ENCODE measurements at places on chromosomes 12 and 14.

DNA sequence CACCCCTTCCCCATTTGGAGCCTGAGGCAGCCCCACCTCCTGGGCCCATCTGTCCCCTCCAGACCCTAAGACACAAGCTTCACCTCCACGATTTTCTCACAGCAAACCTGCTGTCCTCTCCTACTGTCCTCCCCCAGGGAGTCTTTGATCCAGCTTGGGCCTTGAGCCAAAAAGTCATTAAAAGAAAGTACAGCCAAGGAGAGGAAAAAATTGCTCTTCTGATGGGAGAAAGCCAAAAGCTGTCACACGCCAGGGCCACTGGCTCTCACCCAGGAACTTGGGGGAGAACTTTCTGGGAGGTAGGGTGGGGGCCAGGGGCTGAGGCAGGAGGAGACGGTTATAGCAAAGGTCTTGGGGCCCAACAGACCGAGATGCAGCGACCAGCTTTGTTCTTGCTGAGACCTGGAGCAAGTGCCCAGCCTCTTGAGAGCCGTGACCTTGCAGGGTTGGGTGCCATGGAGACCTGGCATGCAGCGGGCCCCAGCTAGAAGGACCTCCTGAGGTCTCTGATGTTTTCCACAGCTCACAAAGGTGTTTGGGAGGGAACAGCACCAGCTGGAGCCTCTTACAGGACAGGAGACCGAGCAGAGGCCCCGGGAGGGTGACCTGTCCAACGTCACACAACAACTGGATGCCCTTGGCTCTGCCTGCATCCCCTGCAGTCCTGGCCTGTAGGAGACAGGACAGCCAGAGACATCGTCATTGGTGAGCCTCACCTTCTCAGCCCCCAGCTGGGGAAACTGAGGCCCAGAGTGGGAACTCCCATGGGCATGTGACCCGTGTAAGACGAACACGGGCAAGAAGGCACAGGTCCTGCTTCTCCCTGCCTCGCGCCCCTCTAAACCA is 124.5 kb downstream of the CALM1 start:
- DNase-seq, result no peak

- no peak for DNase-seq
These were observed 64.6 kb downstream of the C14orf132 start for GRCh38 chr14:96103560-96104460.

GRCh38 chr12:26514364-26514763 is 318.6 kb downstream of the ITPR2 start:
- no peak for DNase-seq

DNA sequence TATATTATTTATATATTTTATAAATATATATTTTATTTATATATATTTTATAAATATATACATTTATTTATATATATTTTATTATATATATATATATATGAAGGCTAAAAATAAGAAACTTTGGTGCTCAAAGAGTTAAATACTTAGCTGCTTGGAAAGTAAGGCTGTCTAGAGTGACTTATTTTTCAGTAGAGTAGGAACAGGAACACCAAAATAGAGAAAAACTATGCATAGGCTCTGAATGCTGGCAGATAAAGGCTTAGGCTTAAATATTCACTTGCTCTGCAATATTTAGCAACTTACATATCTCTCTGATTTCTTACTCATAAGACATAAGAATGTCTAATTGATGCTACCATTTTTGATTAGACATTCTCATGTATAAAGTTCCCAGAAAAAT is 991.2 kb downstream of the VRK1 start:
- DNase-seq, result no peak
